ENCODE measurements at places on chromosomes 12 and 14.

- peak; percentile 78 for DNase-seq
Measured at GRCh38 chr14:67680121-67680602, 5.7 kb upstream of the VTI1B start.

- no peak for DNase-seq
Measured at GRCh38 chr14:55356913-55357312, 54.7 kb downstream of the ATG14 start.

- DNase-seq, result no peak
Measured at GRCh38 chr12:47751561-47751960, 7.1 kb downstream of the RAPGEF3 start.

GRCh38 chr12:104714369-104714768 is 243.7 kb downstream of the SLC41A2 start:
- no peak for DNase-seq

DNA sequence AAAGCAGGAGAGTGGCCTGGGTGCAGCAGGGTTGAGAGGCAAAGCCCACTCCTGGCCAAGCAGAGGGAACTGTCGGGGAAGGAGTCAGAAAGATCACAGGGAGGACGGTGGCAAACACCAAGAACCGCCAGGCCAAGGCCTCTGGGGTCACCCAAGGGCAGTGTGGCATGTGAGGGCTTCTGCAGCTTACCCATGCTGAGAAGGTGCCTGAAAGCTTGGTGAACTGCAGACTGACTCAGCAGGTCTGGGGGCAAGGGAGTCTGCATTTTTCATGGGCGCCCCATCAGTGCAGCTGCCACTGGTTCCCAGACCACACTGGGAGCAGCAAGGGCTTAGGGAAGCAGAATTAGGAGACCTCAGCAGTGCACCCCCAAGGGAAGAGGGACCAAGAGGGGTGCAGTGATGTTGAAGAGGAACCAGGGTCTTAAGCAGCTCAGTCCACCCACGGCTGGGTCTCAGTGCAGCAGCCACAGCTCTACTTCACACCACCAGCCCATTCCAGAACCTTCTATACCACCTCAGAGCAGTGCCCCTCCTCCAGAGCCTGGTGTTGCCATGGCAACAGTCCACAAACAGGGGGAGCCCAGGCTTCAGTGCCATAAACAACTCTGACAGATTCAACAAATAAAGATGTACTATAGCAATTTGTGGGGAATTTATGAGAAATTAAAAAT is 59.4 kb downstream of the ITPK1 start:
- no peak for DNase-seq

DNA sequence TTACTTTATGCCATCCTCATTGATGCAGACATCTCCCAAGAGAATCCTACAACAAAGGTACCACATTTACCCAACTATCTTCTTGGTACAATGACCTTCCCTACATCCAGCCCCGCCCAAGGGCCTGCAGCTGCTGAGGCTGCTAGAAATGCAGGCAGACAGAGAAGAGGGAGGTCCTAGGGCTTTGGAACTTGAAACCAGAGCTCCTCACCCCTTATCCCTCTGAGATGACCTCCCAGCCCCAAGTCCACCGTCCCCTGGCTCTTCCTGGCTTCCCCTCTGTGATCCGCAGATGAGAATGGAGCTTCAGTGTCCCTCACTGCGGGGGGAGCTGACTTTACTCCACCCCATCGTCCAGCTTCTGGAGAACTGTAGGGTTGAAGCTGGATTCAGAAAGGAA is 1.6 kb upstream of the TNFRSF1A start:
- no peak for DNase-seq

GRCh38 chr12:70154087-70154638 is 89.1 kb upstream of the CNOT2 start:
- DNase-seq, result no peak

GRCh38 chr14:65414961-65415589 is 2.5 kb downstream of the FUT8 start:
- no peak for DNase-seq

- DNase-seq, result no peak
Measured at GRCh38 chr12:122058549-122059149, 19.9 kb upstream of the MLXIP start.

DNA sequence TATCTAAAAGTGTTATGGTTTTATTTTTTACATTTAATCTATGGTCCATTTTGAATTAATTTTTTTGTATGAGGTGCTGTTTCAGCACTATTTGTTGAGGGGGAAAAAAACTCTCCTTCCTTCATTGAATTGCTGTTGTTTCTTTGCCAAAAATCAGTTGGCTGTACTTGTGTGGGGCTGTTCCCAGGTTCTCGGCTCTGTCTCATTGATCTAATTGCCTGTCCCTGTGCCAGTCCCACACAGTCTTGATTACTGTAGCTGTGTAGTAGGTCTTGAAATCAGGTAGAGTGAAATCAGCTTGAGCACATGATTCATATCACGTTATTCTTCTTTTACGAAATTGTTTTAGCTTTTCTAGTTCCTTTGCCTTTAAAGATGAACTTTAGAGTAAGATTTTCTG is 109.7 kb downstream of the ADGRD1 start:
- DNase-seq, result no peak

DNA sequence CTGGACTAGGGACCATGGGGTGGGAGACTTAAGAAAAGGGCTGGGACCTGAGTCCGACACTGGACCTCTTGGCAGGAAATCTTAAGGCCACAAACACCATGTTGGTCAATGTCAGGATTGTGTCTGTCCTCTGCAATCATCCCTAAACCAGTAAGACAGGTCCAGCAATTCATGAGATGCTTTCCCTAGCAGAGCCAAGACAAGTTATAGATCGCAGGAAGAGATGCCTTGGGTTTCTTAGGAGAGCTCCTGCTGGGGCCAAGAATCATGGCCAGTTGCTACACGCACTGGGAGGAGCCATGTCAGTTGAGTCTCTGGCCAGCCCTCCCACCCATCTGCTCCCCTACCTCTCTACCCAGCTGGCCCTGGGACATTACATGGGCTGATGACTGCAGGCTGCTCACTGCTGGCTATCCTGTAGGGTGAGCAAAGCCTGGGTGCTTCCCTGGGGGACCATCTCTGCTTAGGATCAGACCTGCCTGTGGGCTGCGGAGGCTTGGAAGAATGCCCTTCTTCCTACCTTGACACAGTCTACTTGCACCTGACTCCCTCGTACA is 14.2 kb downstream of the PLEKHH1 start:
- no peak for DNase-seq

DNA sequence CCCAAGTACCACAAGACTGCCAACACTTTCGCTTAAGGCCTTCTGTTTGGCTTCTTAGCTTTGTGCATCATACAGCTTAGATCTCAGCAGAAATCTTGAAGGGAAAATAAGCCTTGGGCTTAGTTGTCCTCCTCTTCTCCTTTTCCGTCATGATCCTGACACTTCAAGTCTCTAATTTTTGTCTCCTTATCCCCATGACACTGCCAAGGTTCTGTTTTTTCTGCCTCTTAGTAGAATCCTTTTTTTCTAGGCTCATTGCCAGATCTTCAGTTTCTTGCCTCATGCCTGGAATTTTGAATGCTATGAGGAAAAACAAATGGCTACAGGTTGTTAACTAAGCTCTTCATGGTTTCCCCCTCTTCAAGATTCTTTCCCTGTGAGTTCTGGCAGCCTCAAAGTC is 450.4 kb downstream of the LRFN5 start:
- DNase-seq, result no peak

Data from COLO829 (cell line).